ENCODE measurements at places on chromosomes 2 and 18.

DNA sequence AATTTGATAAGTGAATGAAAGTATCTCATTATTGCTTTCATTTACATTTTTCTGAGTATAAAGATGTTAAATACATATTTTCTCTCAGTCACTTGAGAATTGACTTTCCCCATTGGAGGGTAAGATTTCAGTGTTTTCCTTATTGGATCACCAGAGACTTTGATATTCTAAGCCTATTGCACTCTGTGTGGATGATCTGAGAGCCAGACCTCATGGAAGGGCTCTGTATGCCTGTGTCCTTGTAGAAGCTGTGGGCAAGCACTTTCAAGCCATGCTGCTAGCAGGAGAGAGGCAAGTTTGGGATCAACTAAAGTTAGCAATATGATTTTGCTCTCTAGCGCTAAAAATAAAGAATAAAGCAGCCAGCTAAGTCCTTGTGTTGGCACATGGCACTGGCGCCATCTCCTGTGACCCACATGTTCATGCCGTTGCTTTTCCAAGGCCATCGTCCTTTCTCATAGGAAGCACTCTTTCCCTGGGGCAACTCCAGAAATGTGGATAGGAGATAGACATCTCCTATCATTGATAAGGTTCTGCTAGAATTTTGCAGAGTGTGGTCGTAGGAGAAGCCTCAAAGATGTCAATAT lies 72.6 kb downstream of the AOX1 start:
- DNase-seq: no peak

- DNase-seq: no peak
Observed at GRCh38 chr18:57431002-57431382, 4.2 kb upstream of the ONECUT2 start.

- DNase-seq: no peak
Observed at GRCh38 chr18:79047556-79048244, 21.5 kb upstream of the ATP9B start.

- no peak for DNase-seq
Observed at GRCh38 chr18:3260995-3261372, 949 bp upstream of the MYL12B start.

GRCh38 chr2:237290261-237290660 lies 123.7 kb downstream of the COL6A3 start:
- DNase-seq: no peak

- DNase-seq: peak; percentile 66
Observed at GRCh38 chr2:183078464-183079138, at the start of gene DUSP19. Gene DUSP19, plus strand, starts transcription at chr2:183078747. Its CDS starts 187 bp downstream, at chr2:183078934.

- no peak for DNase-seq
Observed at GRCh38 chr18:22297008-22297407, 120.7 kb downstream of the CTAGE1 start.

- DNase-seq: no peak
Observed at GRCh38 chr18:58638441-58638840, 9.6 kb upstream of the ALPK2 start.

DNA sequence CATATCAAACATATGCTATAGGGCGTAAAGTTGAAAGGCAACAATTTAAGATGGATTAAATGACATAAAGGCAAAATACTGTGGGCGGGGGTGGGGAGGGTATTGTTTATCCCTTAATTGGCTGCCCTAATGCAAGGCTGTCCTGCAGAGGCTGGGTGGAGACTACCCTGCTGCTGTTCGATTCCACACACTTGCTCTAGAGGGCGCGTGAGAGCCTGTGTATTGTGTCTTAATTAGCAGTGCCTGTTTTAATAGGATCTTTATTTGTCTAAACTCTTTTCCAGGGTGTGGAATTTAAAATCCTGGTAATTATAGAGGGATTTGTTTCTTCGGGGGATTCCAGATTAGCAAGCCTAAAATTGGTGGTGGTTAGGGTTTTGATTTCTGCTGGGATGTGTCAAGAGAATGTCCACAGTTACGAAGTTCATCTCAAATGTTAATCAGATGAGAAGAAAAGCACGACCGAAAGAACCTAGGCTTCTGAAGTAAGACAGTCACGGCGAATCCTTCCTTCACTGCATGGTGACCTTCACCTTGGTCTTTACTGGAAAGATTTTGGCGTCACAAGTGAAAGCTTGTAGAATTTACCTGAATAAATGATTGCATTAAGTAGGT lies 103.5 kb upstream of the MAP3K20 start:
- no peak for DNase-seq

DNA sequence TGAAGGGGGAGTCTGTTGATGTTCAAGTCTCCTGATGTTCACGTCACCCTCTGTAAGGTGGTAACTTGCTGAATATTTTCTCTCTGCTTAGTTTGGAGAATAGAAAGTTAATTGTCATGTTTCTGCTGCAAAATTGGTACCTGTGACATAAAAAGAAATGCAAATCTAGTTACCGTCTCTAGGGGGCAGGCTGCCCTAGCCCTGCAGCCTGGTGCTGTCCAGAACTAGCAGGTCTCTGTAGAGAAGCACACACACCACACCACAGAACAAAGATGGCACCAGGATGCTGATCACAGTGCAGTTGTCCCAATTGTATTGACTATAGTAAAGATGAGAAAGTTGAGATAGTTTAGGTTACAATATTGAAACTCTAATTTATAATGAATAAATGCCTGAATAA lies 47.0 kb downstream of the SLC9A4 start:
- DNase-seq: no peak

DNA sequence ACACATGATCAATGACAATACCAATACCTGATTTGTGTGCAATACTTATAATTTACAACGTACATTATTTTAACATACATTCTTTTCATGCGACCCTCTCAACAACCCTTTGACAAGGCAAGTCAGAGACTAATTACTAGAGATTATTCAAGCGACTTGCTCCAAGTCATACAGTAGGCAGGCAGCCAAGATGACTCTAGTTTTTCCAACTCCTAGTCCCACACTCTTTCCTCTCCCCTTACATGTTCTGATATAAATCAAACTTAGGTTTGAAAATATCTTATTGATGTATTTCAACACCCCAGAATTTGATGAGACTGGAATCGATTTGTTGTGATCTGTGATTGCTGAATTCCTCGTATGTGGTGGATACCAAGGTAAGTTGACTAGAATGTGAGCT lies 8.0 kb upstream of the CYP27C1 start:
- DNase-seq: no peak

DNA sequence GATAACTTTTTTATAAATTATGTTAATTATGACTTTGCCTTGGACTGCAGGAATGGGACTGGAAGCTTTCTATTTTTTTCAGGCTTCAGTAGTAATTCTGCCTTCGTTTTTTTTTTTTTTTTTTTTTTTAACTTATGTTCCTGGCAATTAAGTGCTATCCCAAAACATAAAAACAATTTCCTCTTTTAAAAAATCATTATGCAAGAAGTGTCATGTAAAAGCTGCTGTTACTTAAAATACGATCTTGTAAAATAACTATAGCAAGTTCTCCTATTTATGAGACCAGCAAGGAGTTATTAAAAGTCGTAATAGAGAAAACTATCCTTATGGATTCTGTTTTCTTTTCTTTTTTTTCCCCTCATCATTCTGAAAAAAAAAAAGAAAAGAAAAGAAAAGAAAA lies 301.6 kb upstream of the FBXO11 start:
- no peak for DNase-seq

DNA sequence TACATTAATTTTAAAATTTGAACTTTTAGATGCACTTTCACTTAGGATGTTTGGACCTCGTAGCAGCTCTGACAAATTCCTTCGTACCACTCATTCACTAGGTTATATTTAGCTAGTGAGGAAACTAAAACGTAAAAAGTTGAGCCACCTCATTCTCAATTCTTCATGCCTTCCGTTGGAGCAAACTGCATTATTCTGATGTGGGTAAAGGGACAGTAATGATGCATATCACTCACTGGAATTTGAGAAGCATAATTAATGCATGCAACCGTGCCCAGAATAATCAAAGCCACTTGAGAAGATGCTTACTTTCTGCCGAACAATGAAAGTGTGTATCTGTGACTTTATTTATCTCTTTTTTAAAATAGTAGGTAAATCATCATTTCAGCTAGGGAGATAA lies 2.2 kb downstream of the CNOT9 start:
- DNase-seq: no peak

DNA sequence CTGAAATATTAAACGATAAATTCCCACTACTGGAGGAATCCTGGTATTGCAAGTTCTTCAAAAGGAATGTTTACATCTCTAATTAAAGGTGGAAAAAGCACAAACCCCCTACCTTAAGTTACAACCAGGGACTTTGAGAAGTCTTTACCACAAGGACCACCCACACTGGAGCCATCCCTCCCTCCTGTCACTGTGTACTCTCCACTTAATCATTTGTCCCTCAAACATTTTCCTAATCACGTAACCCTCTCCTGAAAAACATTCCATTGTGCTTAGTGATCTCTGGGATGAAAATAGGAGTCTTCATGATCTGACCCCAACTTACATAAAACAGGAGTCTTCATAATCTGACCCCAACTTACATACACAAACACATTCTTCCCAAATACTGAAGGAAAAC lies 85.7 kb downstream of the SUCLG1 start:
- DNase-seq: no peak
